ENCODE measurements at places on chromosomes 16 and 17.

GRCh38 chr17:4406386-4406785 lies 27.4 kb upstream of the SPNS3 start:
- no peak for DNase-seq

GRCh38 chr17:207775-208174 lies 26.3 kb upstream of the DOC2B start:
- DNase-seq: no peak

DNA sequence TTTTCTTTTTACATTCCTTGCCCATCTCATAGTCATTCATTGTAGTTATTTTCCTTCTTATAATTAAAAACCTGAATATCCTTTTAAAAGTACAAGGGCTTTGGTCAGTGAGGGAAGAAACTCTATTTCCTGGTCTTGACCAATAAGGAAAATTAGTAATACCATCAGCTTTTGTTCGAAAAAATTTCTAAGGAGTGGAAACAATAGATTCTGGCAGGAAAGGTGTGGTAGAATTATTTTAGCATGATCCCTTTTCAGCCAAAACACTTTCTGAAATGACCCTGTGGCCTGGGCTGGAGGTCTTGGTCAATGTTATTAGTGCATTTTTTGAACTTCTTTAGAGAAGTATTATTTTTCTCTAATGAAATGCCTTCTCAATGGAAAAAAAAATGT lies 36.6 kb downstream of the IQCK start:
- no peak for DNase-seq

DNA sequence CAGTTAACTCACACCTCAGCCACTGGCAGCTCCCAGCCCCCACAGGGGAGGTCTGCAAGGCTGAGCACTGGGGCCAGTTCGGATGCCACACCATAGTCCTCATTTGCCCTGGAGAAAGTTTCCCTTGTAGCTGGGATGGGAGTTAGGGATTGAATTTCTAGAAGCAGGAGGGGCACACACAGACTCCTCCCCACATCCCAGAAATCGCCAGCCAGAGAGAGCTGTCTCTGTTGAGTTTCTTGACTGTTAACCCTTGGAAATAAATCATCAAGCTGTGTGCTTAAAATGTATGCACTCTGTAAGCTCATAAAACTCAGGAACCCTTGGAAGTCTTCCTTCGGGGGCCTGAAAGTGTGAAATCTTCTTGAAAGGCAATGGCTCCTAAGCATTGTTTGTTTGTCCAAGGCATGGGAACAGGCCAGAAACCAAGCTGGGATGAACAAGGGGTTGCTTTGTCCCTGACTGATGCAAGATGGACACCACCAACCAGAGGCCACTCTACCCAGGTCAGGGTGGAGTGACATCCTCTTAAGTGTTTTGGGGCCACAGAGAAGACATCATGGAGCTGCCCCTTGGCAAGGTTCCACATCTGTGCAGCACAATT lies 394 bp upstream of the PRM3 start:
- no peak for DNase-seq

- no peak for DNase-seq
Observed at GRCh38 chr16:55747785-55748184, 85.1 kb downstream of the CES1 start.

DNA sequence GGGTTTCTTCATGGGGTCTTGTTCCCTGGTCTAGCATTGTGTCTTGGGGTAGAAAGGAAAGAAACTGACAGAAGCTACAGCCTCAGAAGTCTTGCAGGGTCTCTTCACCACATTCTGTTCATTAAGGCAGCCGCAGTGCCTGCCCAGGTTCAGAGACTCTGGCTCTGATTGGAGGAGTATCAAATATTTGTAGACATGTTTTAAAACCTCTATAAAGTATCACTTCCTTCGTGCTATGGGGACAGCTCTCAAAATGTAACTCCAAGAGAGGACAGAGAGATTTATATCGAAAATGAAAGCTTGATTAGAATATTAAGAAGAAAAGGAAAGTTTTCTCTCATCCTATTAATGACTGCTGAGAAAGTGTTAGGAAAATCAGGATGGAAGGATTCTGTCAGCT lies 107.0 kb upstream of the CACNG3 start:
- no peak for DNase-seq

- DNase-seq: peak; percentile 52
Observed at GRCh38 chr17:29567554-29568330, 759 bp upstream of the TP53I13 start.

DNA sequence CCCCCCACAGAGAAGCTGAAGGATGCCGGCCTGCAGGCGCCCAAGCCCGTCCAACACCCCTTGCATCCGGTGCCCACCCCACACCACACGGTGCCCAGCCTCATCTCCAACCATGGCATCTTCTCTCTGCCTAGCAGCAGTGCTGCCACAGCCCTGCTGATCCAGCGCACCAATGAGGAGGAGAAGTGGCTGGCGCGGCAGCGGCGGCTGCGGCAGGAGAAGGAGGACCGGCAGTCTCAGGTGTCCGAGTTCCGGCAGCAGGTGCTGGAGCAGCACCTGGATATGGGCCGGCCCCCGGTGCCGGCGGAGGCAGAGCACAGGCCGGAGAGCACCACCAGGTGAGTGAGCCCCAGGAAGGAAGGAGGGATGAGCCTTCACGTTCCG lies 31.5 kb downstream of the GINS2 start:
- no peak for DNase-seq

GRCh38 chr17:56034197-56034635 lies 119.1 kb upstream of the ANKFN1 start:
- no peak for DNase-seq

- no peak for DNase-seq
Observed at GRCh38 chr17:14873996-14874395, 391.1 kb downstream of the PMP22 start.

DNA sequence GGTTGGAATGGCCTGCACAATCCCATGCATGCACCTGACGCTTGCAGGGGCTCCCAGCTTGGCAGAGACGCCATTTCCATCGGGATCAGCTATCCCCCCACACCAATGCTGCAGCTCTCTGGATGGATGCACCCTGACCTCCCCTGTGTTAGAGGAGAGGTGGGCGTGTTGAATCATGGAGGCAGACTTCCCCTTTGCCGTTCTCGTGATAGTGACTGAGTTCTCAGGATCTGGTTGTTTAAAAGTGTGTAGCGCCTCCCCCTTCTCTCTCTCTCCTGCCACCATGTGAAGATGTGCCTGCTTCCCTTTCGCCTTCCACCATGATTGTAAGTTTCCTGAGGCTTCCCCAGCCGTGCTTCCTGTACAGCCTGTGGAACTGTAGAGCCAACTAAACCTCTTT lies 17.8 kb upstream of the KCNH6 start:
- no peak for DNase-seq

DNA sequence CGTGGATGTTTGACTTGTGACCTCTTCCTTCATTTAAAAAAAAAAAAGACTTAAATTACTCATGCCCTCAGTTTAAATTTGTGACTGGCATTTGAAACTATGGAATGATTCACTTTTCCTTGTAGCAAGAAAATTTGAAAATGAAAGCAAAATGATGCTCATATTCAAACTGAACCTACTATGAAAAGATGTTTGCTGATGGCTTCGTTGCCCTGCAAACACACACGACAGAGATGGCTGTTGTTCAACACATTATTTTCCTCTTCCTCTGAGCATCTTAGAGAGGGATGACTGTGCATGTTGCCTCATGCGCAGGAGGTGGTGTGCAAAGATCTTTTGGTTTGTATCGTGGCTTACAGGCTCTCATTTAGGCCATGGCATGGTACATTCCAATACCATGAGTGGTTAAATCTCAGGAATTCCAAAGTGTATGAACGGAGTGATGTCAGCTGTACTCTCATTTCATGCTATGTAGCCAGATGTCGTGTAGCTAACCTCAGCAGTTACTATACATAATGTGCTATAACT lies 164.5 kb downstream of the PRKCA start:
- DNase-seq: peak; percentile 48

DNA sequence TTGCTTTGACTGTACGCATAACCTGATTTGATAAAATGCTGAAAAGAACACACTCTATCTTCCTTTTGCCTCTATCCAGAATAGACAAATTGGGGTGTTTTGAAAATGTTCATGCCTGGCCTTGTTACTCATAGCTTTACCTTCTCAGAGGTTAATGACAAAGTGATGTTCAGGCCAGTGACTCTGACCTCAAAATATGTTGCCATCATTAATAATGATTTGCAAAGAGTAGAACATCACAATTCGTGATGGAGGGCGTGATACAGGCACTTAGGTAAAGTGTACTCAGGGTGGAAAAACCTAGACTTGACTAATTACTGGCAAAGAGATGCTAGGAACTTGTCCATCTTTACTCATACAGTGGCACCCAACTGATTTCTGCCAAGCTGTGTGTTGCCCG lies 656.6 kb upstream of the SOX9 start:
- DNase-seq: no peak

DNA sequence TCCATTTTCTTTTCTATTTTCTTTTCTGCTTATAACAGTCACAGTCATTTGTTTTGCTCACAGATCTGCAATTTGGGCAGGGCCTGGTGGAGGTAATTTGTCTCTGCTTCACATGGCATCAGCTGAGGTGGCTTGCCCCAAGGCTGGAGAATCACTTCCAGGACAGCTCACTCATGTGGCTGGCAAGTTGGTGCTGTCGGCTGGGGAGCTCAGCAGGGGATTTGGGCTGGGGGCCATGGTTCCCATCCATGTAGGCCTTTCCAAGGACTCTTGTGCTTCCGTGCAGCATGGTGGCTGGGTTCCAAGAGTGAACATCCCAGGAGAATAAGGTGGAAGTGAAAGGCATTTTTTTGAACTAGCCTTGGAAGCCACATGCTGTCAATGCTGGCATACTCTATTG lies 85.7 kb downstream of the MGAT5B start:
- no peak for DNase-seq

DNA sequence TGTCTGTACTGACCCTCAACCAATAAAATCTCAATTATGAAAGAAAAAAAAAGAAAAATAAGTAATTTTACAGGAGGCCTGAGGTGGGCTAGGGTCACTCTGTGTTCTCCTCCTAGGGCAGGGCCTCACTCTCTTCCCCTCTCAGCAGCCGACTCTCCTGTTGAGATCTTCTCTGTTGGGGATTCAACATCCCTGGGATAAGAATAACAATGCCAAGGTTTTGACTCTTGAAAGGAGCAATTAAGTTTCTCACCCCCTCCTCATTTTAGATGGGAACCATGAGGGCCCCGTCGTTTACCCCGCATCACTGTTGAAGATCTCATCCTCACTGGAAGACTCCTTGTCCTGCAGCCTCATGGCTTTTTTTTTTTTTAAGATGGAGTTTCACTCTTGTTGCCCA lies 21.5 kb upstream of the BRCA1 start:
- no peak for DNase-seq

DNA sequence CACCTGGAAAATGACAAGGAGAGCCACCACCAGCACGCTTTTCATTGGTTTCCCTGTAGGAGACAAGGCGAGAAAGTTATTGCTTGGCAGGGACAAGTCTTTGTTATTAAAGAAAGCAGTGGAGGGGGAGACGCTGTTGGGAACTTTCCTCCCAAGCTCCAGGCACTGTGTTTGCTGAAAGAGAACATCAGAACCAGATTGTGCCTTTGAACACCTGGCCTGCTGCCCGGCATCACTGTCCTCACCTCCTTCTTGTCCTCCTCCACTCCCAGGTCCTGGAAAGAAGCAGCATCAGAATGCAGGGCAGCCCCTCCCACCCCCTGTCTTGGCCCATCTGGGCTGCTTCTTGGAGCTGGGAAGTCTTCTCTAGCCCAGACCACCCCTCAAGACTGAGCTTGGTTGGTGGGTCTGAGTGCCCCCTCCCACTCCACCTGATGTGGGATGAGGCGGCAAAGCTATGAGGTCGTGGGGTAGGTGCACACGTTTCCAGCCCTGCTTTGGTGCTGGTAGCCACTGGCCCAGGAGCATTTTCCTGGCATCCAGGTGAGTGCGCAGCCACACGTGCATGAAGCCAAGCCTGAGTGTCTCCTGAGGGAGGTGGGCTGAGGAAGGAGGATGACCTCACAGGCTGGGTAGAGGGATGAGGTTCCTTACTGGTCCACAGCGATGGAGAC lies 6.2 kb downstream of the CCR7 start:
- DNase-seq: no peak

GRCh38 chr17:69592692-69593350 lies 178.3 kb downstream of the MAP2K6 start:
- DNase-seq: no peak

GRCh38 chr16:14301169-14302030 lies 230.3 kb downstream of the MRTFB start:
- DNase-seq: no peak

DNA sequence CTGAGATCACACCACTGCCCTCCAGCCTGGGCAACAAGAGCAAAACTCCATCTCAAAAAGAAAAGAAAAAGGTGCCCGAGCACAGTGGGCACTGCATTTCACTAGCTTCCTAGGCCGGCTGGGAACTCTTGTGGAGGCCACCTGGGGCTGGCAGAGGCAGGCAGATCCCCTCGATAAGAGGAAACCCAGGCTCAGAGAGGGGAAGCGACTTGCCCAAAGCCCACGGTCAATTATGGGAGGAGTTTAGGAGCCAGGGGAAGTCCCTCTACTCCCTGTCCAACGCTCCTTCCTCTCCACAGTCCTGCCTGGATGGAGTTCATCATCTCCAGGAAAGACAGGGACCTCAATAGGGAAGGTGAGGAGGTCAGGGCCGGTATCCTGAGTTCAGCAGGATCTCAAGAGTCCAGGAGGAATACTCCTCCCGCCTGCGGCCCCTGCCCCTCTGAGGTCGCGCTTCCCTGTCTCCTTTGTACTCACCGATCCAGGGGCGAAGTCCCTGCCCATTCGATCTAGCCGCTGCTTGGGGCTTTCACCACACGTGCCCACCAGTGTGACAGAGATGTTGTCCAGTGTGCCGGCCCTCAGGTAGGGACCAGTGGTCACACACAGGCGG lies 841 bp downstream of the ALOXE3 start:
- no peak for DNase-seq

GRCh38 chr16:85003076-85003475 lies 8.3 kb downstream of the ZDHHC7 start:
- no peak for DNase-seq

DNA sequence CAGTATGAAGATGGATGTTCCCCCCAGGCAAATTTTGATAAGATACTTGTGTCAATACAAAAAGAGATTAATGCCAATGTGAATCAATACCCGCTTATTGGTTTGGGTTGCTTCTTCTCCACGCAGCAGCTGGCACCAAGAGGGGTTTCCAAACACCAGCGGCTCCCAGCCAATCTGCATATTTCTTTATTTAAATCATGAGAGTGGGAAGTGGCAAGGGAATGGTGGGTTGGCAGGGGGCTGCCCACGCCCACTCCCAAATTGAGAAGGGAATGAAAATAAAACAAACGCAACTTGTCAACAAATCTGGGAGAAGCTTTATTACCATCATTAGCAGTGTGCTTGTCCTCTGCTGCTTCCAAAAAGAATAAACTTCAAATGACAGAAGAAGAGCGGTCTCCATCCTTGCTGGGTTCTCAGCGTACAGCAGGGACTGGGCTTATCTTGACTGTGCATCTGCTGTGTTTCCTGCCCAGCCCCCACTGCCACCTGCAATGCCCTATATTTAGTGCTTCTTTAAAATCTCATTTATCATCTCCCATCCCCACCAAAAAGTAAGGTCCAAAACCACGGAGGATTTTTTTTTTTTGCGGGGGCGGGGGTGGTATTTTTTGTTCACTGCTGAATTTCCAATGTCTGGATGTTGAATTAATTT lies 34.9 kb upstream of the C16orf78 start:
- DNase-seq: no peak

- no peak for DNase-seq
Observed at GRCh38 chr16:62970851-62971250, 934.6 kb upstream of the CDH8 start.

- DNase-seq: no peak
Observed at GRCh38 chr17:73371285-73371684, 59.5 kb upstream of the CDC42EP4 start.
